ENCODE measurements at places on chromosomes 3 and 15. TPM values are rescaled to one million over a fixed set of nuclear protein-coding genes. Genes with fewer than 3 reads are reported as not detected.

MAP1A gene
- total RNA-seq = 1.2 TPM

DNA sequence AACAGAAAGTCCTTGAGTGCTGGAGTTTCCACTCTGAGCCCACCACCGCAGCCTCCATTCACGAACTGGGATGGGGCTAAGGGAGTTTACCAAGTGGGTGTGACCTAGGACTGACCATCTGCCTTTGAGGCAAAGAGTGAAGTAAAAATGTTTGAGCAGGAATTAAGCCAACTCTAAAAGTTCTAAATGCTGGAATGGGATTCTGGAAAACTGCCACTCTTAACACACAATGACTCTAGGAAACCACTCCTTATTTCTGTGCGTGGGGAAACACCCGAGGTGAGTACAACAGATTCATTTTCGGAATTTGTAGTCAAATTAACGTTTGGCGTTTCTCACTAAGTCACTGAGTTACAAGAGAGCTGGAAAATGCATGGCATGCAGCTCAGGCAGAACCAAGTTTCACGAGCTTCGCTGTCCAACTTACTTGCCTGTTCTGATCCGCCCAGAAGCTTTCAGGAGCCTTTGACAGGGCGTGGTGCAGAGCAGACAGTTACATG is 31.6 kb downstream of the ISL2 start:
- DNase-seq = no peak

- DNase-seq = no peak
Measured at GRCh38 chr3:49358884-49359225, 702 bp upstream of the GPX1 start.

- no peak for DNase-seq
Measured at GRCh38 chr3:99250821-99251355, 349.4 kb upstream of the DCBLD2 start.
